ENCODE measurements at places on chromosomes 16 and 17.

- DNase-seq = peak; percentile 89
These were observed at the start of gene ITGA3 for GRCh38 chr17:50055426-50056216. Gene ITGA3 (plus strand): TSS chr17:50056110. CDS start chr17:50056440, 330 bp downstream.

GRCh38 chr17:15403276-15403939 is 62.0 kb upstream of the TEKT3 start:
- no peak for DNase-seq

DNA sequence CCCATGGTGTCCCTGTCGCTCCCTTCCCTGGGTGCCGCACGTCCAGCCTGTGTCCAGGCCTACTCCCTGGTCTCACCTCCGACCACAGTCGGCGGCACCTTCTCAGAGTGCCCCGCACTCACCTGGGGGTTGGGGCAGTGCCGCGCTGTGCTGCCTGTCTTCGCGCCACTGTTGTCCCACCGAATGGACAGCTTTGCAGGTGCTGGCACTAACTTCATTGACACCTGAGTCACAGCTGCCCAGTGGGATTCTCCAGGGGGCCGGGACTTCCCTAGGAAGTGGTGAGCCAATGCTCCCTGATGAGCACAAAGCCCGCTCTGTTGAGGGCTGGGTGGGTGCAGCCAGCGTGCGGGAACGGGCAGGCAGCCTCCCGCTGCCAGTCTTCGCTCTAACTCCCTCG is 24.3 kb upstream of the DBNDD1 start:
- no peak for DNase-seq

DNA sequence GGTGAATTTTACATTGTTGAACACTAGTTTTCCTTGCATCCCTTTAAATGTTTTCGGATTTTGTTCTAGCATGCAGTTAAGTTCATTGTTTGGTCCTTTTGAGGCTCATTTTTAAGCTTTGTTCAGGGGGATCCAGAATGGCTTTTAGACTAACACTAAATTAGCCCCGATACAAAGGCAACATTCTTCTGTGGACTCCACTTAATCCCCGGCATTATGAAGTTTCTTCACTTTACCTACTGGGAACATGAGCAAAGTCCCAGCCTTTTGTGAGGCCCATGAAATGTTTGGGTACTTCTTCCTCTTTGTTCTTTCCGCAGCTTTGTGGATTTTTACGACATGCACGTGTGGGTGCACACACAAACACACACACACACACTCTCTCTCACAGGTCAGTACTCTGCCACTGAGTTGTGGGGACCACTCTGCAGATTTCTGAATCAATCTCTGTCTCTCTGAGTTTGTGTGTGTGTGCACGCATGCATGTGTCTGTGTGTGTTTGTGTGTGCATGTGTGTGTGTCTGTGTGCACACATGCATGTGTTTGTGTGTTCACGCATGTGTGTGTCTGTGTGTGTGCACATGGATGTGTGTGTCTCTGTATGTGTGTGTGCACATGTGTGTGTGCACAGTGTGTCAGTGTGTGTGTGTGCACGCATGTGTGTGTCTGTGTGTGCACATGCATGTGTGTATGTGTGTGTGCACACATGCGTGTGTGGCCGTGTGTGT is 240.4 kb upstream of the TNRC6C start:
- DNase-seq = no peak

GRCh38 chr17:5381542-5381941 is 37.9 kb downstream of the NUP88 start:
- no peak for DNase-seq

- peak; percentile 0 for DNase-seq
These were observed 5.5 kb downstream of the TMEM132E start for GRCh38 chr17:34584805-34585416.

DNA sequence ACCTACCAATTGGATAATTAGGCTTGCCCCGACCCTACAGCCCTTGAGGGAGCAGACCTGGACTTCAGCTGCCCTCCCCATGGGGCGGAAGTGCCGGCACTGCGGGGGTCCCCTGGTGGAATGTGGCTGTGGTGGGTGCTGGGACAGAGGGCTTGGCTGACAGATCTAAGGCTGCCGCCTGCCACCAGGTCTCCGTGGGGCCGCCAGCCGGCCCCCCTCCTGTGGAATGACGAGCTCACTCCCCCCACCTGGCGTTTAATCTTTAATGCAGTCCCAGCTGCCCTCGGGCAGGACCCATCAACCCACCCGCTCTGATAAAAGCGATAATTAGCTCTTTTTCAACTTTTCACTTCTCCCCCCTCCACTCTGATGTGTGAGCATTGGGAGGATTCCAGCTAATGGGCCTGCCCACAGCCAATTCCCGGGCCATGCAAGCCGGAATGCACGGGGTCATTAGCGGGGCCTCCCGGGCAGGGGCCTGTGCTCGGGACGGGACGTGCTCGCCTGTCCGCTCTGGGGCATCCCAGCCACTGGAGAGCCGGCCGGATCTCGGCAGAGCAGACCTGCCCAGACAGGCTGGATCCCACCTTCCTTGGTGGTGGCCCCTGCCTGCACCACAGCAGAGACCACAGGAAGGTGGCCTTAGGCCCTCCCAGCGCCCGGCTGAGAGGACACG is 28.3 kb upstream of the GOSR2 start:
- no peak for DNase-seq

DNA sequence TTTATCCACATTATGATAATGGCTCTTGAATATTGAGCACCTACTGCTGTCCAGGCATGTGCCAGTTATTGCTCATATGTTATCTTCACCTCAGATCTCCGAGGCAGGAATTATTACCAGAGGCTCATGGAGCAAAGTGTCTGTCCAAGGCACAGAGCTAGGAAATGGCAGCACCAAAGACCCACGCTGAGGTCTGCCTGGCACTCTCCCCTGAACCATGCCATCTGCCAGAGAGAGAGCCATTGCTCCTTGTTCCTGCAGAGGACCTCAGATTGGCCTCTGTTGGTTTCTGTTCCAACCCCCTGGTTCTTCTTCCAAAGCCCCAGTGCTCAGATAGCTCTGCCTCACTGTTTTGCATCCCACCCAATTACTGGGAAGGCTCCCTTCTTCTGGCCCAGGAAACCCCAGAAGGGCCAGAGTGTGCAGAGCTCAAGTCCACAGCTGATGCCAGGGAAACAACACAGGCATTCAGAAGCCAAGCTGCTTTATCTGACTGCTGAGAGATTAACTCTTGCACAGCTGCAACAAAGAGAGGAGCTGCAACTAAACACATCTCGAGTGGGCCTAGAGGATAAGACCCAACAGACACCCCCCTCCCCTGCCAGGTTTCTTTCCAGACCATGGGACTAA is 5.9 kb downstream of the ASIC2 start:
- no peak for DNase-seq

- no peak for DNase-seq
These were observed 23.6 kb downstream of the KIFC3 start for GRCh38 chr16:57778658-57779057.

Data from fibroblast of skin of back (primary cell).